ENCODE measurements at places on chromosomes 1 and 21.
A peak's percentile ranks its signal among the peaks of the same experiment; 100 is the strongest.

DNA sequence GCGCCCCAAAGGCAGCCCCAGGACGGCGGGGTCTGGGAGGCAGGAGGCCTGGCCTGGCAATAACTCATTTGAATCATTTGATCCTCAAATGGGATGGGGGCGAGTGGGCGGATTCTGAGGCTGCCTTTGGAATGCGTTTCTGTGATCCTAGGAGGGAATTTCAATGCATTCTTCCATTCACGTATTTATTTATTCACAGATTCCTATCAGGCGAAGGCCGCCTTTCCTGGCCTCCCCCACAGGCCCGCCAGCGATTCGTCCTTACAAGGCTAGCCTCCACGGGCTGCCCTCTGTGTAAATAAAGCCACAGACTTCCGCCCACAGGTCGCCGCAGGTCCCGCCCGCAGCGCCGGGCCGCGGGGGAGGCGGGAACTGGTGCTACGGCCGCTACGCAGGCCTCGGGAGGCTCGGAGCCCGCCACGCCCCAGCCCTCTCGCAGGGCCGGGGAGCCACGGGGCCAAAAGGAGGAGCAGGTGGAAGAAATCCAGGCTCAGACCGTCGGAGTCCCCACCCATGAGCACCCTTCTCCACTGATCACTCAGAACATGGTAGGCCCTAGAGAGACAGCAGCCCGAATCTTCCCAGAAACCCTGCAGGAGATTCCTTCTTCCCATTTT is 31.3 kb upstream of the JUN start:
- DNase-seq: peak; percentile 93

- no peak for DNase-seq
Observed at GRCh38 chr1:191222206-191222605, 744.5 kb upstream of the BRINP3 start.

DNA sequence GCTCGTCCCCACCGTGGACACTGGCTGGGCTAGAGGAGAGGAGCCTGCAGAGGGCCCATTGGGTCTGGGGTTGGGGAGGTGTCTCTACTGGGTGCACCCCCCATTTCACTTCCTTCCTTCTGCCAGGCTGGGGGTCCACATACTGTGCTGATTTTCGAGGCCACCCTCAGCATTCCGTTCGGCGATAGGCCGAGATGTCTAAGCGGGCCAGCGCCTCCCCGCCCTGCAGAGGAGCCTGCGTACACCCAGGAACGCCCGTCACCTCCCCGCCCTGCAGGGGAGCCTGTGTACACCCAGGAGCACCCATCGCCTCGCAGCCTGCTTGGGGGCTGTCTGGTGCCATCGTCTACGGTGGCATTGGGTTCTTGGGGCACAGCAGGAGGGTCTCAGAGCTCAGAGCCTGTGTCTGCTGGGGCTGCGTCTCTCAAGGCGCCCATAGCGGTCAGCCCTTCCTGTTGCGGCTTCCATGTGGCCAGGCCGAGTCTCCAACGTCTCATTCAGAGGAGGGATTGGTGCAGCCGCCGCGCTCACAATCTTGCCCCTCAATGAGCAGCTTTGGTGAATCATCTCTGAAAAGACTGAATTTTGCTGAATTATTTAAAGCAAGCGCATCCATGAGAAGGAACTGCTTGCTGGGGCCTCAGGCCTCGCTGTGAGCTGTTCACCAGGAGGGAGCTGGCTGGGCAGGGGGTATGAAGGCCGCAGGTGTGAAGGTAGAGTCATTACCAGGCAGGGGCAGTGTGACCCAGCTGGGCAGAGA is 30.7 kb upstream of the AGPAT3 start:
- no peak for DNase-seq

- DNase-seq: no peak
Observed at GRCh38 chr1:222241410-222241809, 306.5 kb downstream of the HHIPL2 start.

DNA sequence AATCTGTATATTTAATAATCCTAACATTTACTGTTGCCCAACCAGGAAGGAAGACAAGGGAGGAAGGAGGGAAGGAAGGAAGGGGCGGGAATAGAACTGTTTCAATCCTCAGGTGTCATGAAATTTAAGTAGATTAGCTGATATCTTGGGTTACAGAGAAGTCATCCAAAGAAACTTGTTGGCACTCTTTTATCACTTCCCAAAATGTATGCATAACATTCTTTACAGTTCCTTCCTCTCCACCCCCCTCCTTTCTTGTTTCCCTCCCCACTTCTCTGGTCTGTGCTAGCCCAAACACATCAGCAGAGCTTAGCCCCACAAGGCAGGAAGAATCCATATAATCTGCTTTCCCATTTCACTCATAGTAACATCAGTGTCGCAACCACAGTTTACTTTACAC is 110.9 kb downstream of the ESRRG start:
- no peak for DNase-seq

- DNase-seq: no peak
Observed at GRCh38 chr1:190193508-190194115, 284.1 kb downstream of the BRINP3 start.

- DNase-seq: no peak
Observed at GRCh38 chr1:110433213-110433612, 17.7 kb upstream of the PROK1 start.

- DNase-seq: no peak
Observed at GRCh38 chr1:94627771-94628498, 86.4 kb upstream of the F3 start.

DNA sequence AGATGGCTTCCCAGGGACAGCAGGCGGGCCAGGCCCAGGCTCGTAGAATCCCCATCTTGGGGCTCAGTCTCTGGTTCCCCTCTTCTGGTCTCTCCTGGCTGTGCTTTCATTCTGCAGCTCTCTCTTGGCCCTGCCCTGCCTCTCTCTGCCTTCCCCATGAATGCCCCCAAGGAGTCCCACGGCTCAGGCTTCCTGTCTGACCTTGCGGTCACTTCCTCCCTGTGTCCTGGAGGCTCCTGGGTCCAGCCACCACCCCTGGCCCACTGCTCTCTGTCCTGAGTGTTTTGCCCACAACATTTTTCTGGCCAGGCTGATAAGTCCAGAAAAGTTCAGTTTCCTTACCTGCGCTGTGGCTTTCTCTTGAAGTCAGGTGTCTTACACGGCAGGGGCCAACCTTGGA is 29.1 kb downstream of the PIGP start:
- no peak for DNase-seq

GRCh38 chr1:23108918-23109533 is 59.6 kb downstream of the LUZP1 start:
- DNase-seq: no peak

DNA sequence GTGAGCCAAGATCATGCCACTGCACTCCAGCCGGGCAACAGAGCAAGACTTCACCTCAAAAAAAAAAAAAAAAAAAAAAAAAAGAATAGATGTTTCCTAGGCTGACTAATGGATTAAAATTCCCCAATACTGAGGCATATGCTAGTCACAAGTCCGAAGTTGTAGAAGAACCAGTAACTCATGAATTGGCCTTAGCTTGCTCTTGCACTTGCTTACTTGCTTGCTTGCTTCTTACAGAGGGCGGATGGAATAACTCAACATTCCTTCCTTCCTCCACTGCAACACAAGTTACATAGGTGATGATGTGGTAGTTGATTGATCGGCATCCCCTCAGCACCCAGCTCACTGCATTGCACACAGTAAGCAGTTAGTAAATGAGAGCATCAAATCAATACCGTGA is 2.8 kb upstream of the TARS2 start:
- DNase-seq: peak; percentile 14

GRCh38 chr1:61680500-61680899 is 44.4 kb downstream of the TM2D1 start:
- no peak for DNase-seq

DNA sequence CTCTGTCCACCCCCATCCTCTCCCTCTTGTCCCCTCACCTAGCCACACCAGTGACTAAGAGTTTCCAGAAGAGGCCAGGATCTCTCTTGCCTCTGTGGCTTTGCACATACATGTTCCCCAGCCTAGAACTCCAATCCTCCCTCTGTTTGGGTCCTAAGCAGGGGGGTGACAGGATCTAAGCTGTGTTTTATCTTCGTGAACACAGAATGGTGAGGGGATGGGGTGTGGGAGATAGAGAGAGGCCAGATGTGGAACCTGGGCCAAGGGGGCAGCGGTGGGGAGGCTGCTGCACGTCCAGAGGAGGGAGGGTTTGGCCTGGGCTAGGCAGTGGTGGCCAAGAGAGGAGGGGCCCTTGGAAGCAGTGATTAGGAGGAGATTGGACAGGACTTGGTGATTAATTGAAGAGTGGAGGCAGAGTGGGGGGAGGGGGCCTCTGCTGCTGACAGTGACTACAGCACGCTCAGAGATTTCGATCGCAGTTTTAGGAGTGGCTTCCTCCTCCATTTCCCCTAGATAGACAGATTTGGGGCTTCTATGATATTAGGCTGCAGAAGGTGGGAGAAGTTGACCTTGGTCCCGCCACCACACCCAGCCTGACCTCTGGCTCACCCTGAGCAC is 17.1 kb upstream of the ADGRB2 start:
- no peak for DNase-seq

DNA sequence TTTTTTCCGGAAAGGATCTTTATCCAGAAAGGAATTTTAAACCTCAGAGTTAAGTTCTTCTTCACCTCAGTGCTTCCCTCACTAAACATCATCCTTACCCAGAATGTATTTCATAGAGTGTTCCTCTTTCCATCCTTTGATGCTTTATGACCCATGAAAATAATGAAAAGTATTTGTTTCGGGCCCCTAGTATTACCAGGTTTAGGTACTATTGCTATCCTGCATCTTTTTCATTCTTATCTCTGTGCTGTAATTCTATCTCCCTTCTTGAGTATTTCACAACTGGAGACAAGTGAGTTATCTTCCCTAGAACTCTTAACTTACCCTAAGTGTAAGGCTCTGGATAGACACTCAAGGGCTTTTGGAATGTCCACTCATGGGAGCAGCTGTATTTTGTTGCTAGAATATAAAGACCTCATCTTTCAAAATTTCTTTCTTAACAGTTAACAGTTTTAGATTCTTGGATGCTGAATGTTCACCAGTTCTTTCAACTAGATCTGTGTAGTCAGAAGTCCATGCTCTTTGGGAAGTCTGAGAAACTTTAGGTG is 26.2 kb downstream of the UCK2 start:
- DNase-seq: no peak

DNA sequence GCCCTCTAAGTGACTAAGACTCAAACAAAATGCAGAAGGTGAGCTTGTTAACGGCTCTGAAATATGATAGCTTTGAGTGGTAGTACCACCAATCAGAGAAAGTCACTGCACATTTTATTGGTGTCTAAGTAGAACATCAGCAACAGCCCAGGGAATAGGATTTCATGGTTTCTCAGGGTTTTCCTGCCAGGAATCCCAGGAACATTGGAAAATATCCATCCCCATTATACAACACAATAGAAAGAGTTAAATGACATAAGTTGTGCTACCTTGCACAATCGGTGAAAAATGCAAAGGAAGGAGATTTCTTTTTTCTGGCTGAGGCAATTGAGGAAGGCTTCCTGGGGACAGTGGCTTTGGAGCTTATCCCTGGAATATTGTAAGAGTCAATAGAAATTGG is 283.1 kb downstream of the HLX start:
- no peak for DNase-seq

DNA sequence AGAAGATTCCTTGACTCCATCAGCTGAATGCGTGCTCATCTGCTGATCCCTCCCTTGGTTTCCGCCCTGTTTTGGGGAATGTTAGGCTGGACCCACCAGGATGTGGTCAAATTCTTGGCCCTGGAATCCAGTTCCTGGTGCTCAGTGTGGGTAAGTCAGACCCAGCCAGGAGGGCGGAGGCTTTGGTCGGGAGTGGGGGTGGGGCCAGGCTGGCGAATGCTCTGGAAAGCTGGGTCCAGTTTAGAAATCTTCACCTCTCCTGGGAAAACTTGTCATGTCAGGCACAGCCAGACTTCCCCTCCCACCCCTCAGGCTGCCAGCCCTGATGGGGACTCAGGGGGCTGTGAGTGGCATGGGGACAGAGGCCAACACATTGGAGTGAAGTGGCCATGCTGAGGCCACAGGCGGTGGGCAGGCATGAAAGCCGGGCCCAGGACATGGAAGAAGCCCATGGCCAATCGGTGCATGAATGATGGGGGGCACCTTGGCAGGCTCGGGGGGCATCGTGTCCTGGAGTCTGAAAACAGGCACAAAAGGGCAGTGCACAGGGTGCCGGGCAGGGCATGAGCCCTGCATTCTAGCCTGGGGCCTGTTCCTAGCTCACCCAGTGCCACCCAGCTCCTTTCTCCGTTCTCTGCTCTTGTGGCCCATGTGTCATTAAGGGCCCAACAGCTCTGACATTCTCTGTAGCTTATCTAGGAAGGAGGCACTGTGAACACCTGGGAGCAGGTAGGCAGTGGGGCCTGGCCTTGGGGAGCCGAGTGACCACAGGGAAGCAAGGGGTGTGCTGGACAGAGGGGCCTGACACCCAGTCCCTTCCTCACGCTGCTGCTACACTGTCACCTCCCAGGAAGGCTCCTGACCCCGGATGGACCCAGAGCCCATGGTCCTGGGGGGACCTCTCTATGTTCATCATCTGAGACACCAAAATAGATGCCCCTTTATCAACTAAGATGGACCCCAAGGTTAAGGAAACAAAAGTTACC is 14.6 kb upstream of the PADI1 start:
- peak; percentile 46 for DNase-seq

DNA sequence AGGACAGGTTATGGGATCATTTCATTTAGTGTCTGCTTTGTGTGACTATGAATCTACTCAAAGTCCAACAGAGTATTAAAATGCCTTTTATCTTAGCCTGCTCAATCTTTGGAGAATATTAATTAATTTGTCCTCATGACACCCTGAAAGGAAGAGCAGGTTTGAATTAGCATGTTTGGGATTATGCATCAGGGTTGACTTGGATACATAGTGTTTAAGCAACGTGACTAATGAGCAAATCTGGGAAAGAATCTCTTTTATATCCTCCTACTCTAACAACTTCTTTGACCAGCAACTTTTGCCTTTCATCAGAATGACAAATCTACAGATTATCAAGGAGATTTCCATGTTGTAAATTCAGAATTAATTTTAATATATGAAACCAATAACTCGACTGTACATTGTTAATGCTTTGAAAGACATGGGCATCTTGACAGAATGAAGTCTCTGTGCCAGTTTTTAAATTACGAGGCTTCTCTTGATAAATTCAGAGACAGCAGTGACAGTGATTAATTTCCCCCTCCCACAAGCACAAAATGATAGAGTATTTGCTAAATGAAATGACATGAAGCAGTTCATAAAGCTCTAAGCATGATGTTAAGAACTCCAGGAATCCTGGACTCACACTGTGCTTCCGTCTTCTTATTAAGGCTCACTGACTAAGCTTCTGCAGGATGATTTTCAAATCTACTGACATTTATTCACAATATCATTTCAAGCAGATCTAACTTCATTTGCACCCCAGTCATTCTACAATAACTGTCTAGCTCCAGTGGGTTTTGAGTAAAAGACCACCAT is 156.5 kb downstream of the PCNX2 start:
- DNase-seq: no peak

- DNase-seq: no peak
Observed at GRCh38 chr1:180145446-180145845, 9.2 kb upstream of the QSOX1 start.

GRCh38 chr1:229863651-229864545 is 203.1 kb upstream of the GALNT2 start:
- no peak for DNase-seq

- DNase-seq: no peak
Observed at GRCh38 chr21:14869984-14870852, 194.6 kb downstream of the NRIP1 start.

- DNase-seq: no peak
Observed at GRCh38 chr1:165075725-165076370, 280.7 kb downstream of the LMX1A start.

GRCh38 chr1:198908995-198909394 is 270.2 kb downstream of the PTPRC start:
- DNase-seq: no peak
